Tibial nerve (tissue), 4 donors: ENCODE measurements at places on chromosomes 16 and 17.

- no peaks in the 10 kb centered on the region for H3K36me3 ChIP-seq
- peaks cover 6% of the 10 kb centered on the region for H3K4me1 ChIP-seq
- H3K27me3 ChIP-seq = no peaks in the 10 kb centered on the region
- no peak for DNase-seq
- no peak overlapping the region for H3K4me3 ChIP-seq
Measured at GRCh38 chr16:84815462-84815861, 4.3 kb upstream of the CRISPLD2 start.

DNA sequence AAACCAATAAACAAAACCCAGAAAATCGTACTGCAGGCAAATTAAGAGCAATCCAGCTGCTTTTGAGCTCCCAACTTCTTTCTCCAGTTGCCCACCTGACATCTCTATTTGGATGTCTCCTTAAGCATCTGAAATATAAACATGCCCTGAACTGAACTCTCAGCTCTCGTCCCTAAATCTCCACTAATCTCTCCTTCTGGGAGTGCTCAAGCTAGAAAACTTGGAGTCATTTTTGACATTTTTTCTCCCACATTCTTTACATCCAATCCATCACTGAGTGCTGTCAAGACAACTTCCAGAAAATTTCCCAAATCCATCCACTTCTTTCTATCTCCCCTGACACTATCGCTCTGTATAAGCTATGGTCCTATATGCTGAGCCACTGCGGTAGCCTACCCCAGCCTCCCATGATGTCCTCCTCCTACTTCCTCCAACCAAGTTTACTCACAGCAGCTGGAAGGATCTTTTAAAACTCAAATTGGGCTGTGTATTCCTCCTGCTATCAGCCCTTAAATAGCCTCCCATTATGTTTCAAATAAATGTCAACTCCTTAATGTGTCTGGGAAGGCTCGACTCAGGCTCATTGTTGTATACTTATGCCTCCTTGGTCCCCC is 53.1 kb downstream of the HS3ST3B1 start:
- no peak overlapping the region for H3K27ac ChIP-seq
- no peaks in the 10 kb centered on the region for H3K4me1 ChIP-seq
- no peak for DNase-seq

- H3K27me3 ChIP-seq = no peaks in the 10 kb centered on the region
- peaks cover 7% of the 10 kb centered on the region for H3K36me3 ChIP-seq
- DNase-seq = no peak
Measured at GRCh38 chr16:56833243-56833970, 31.6 kb upstream of the SLC12A3 start.

- no peaks in the 10 kb centered on the region for H3K27me3 ChIP-seq
- H3K4me1 ChIP-seq = peaks cover 22% of the 10 kb centered on the region
- H3K36me3 ChIP-seq = no peaks in the 10 kb centered on the region
Measured at GRCh38 chr16:75065149-75065505, 51.5 kb downstream of the LDHD start.

- no peaks in the 10 kb centered on the region for H3K36me3 ChIP-seq
- no peak overlapping the region for H3K27ac ChIP-seq
- no peaks in the 10 kb centered on the region for H3K4me1 ChIP-seq
- H3K4me3 ChIP-seq = no peak overlapping the region
- no peaks in the 10 kb centered on the region for H3K27me3 ChIP-seq
Measured at GRCh38 chr17:72387969-72388368, 267.1 kb downstream of the SOX9 start.

GRCh38 chr17:488993-489757 is 136.6 kb upstream of the RPH3AL start:
- DNase-seq = no peak
- H3K4me1 ChIP-seq = peaks cover 9% of the 10 kb centered on the region
- no peak overlapping the region for H3K27ac ChIP-seq
- H3K36me3 ChIP-seq = no peaks in the 10 kb centered on the region
- peak overlapping the region; percentile 26 for H3K4me3 ChIP-seq
- peaks cover 12% of the 10 kb centered on the region for H3K27me3 ChIP-seq

- H3K27ac ChIP-seq = no peak overlapping the region
- no peak for DNase-seq
- peaks cover 14% of the 10 kb centered on the region for H3K4me1 ChIP-seq
- H3K36me3 ChIP-seq = no peaks in the 10 kb centered on the region
- no peak overlapping the region for H3K4me3 ChIP-seq
- H3K27me3 ChIP-seq = no peaks in the 10 kb centered on the region
Measured at GRCh38 chr16:58016840-58017446, 8.6 kb upstream of the MMP15 start.

- H3K4me3 ChIP-seq = no peak overlapping the region
- H3K36me3 ChIP-seq = peaks cover 77% of the 10 kb centered on the region
- H3K27ac ChIP-seq = no peak overlapping the region
- no peaks in the 10 kb centered on the region for H3K4me1 ChIP-seq
- no peak for DNase-seq
Measured at GRCh38 chr17:28925912-28926365, 23.1 kb upstream of the DHRS13 start.

GRCh38 chr17:12509801-12510200 is 155.9 kb upstream of the MYOCD start:
- no peak overlapping the region for H3K27ac ChIP-seq
- no peak for DNase-seq

- H3K4me1 ChIP-seq = peaks cover 30% of the 10 kb centered on the region
- no peaks in the 10 kb centered on the region for H3K27me3 ChIP-seq
- no peak overlapping the region for H3K4me3 ChIP-seq
- no peak for DNase-seq
- no peaks in the 10 kb centered on the region for H3K36me3 ChIP-seq
Measured at GRCh38 chr17:35051183-35051578, 12.3 kb downstream of the RFFL start.

- H3K4me3 ChIP-seq = no peak overlapping the region
- H3K27ac ChIP-seq = no peak overlapping the region
- no peaks in the 10 kb centered on the region for H3K36me3 ChIP-seq
Measured at GRCh38 chr17:75998327-75998795, 2.3 kb upstream of the CDK3 start.

GRCh38 chr16:13313351-13313750 is 412.0 kb downstream of the SHISA9 start:
- DNase-seq = no peak
- H3K36me3 ChIP-seq = no peaks in the 10 kb centered on the region
- H3K4me1 ChIP-seq = no peaks in the 10 kb centered on the region

GRCh38 chr17:45954914-45955313 is 44.1 kb upstream of the STH start:
- no peaks in the 10 kb centered on the region for H3K36me3 ChIP-seq
- H3K4me1 ChIP-seq = no peaks in the 10 kb centered on the region
- H3K27me3 ChIP-seq = no peaks in the 10 kb centered on the region
- H3K4me3 ChIP-seq = no peak overlapping the region

DNA sequence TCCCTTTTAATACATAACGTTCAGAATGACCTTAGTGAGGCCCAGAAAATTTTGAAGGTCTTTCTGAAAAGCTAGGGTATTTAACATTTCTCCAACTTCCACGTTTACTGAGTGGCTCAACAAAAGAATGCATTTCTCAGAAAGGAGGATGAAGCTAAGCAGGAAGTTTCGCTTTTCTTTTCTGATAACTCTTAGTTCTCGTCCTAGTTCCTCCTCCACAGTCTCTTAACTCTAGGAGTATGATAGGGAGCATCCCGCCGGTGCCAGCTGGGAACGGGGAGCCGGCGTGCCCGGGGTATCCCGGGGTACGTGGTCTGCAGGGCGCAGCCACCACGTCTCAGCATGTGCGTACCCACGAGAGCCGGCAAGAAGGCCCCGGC is 363 bp downstream of the KARS1 start:
- DNase-seq = no peak
- H3K27me3 ChIP-seq = no peaks in the 10 kb centered on the region
- peak overlapping the region; percentile 76 for H3K4me3 ChIP-seq
- peak overlapping the region; percentile 99 for H3K27ac ChIP-seq
- peaks cover 33% of the 10 kb centered on the region for H3K4me1 ChIP-seq

DNA sequence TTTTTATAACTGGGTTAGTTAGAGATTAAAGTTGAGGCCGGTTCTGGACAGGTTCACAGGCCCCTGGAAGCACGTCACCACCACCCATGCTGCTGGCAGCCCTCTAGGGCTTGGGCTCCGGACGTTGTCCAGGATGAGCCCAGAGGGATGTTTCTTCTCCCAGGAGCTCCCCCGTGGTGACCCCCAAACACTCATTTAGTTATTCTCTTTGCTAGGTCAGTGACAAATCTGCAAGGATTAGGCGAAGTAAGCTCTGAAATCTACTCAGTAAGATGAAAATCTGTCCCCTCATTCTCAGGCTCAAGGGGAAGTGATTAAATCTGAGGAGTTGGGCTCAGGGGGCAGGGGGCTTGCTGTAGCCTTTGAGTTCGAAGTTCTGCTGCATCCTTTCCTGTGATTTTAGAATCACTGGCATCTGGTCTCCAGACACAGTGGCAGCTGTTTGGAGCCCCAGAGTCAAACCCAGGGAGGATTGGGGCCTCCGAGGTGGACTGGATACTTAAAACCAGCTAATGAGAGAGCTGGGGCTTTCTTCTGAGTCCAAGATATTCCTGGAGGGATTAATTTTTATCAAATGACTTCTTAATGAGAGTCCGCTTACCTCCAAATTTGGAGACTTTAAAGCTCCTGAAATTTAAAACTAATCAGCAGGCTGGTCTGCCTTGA is 49.2 kb upstream of the HS3ST2 start:
- no peaks in the 10 kb centered on the region for H3K27me3 ChIP-seq
- H3K36me3 ChIP-seq = no peaks in the 10 kb centered on the region
- no peak for DNase-seq
- H3K4me1 ChIP-seq = no peaks in the 10 kb centered on the region
- H3K27ac ChIP-seq = no peak overlapping the region
- H3K4me3 ChIP-seq = no peak overlapping the region

- DNase-seq = no peak
- H3K4me3 ChIP-seq = no peak overlapping the region
- peaks cover 14% of the 10 kb centered on the region for H3K4me1 ChIP-seq
- H3K36me3 ChIP-seq = no peaks in the 10 kb centered on the region
Measured at GRCh38 chr17:68459037-68459639, 1.8 kb upstream of the WIPI1 start.

DNA sequence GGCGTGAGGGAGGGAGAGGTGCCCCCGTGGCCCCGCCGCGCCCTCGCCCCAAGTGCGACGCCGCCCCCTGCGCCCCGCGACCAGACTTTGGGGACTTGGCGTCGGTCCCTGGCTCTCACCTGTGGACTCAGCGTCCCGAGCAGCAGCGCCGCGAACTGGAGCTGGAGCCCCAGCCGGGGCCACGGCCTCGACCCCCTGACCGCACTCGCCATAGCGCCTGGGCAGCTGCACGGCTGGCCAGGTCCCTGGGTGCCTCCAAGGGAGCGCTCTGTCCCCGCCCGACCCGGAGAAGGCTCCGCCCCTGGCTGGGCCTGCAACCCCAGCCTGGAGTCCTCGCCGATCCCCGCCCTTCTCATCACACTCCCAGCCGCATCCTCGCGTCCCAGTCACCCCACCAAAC is at the start of gene ERN2:
TSS of gene ERN2 (minus strand) at position 247 of the 400 bp plus-strand sequence. CDS start at position 212, 35 bp downstream.
- H3K36me3 ChIP-seq = no peaks in the 10 kb centered on the region
- H3K4me1 ChIP-seq = no peaks in the 10 kb centered on the region
- H3K4me3 ChIP-seq = no peak within 1 kb of the TSS

DNA sequence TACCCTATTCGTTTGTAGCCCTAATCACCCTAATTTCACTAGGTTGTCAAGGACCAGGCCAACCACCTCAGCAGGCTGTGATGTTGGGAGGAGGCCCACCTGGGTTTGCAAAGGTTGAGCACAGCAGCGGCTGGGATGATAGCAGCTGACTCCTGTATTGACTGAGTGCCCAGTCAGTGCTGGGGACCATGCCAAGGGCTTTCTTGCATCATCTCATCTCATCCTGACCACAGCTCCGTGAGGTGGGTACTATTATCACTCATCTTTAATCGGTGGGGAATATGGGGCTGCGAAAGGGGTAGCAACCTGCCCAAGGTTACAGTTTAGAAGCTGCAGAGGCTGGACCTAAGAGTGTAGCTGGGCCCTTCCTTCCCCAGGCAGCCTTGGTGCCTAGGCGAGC is 11.7 kb downstream of the ATPAF2 start:
- no peaks in the 10 kb centered on the region for H3K36me3 ChIP-seq
- no peak for DNase-seq
- H3K4me3 ChIP-seq = no peak overlapping the region
- H3K27me3 ChIP-seq = no peaks in the 10 kb centered on the region
- H3K27ac ChIP-seq = no peak overlapping the region

DNA sequence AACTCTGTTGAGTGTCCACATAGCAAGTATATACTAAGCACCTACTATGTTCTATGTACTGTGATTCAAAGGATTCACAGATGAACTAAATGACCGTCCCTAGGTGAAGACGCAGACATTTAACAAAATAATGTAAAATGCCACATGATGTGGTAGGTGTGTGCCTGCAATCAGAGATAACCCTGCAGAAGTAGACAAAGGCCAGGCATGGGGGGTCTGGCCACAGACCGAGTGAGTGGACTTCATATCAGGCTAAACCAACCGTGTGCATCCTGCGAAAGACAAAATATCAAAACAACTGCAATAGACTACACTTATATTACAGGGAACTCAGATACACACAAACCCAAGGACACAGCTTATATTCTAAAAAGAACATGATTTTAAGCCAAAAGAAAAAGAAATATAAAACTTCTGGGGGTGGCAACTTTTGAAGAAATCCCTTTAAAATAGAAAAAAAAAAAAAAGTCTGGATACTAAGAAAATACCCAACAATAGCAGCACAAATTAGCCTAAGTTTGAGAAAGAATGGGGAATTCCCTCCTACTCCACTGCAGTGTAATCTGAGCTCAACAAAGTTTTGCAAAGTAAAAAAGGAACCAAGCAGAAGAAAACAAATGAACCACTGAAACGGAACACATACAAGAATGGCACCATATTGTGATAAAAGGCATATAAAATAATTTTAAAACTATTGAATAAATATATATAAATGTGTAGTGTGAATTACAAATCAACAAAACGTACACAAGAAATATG is 12.3 kb downstream of the HSDL1 start:
- no peak overlapping the region for H3K27ac ChIP-seq
- no peaks in the 10 kb centered on the region for H3K27me3 ChIP-seq
- H3K4me1 ChIP-seq = no peaks in the 10 kb centered on the region
- H3K4me3 ChIP-seq = no peak overlapping the region
- H3K36me3 ChIP-seq = no peaks in the 10 kb centered on the region
- no peak for DNase-seq

- H3K27me3 ChIP-seq = no peaks in the 10 kb centered on the region
- DNase-seq = peak; percentile 17
- H3K4me1 ChIP-seq = no peaks in the 10 kb centered on the region
Measured at GRCh38 chr16:64440421-64440831, 681.4 kb downstream of the CDH11 start.

DNA sequence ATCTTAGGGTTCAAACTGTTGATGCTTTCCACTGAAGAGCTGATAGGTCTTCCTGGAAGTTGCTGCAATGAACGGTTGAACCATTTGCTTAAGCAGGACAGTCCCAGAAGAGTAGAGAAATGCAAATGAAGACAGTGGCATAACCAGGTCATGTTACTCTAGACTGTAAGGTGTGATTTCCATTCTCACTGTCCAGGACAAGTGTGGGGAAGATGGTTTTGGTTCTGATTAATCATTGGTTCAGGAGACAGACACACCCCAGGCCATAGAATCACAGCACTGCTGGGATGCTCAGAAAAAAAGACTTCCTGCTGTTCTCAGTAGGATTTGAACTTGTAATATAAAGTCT is 34.8 kb upstream of the XYLT2 start:
- H3K27me3 ChIP-seq = no peaks in the 10 kb centered on the region
- no peaks in the 10 kb centered on the region for H3K4me1 ChIP-seq
- no peak overlapping the region for H3K27ac ChIP-seq
- no peak overlapping the region for H3K4me3 ChIP-seq
- DNase-seq = no peak
